ENCODE measurements at places on chromosomes 4 and X.

GRCh38 chr4:70715097-70715496, 6.7 kb upstream of the RUFY3 start:
- DNase-seq = peak; percentile 37

GRCh38 chr4:79979785-79980437, 93.1 kb downstream of the ANTXR2 start:
- DNase-seq = no peak

GRCh38 chr4:82381661-82382296, 8.0 kb upstream of the HNRNPD start:
- peak; percentile 15 for DNase-seq

DNA sequence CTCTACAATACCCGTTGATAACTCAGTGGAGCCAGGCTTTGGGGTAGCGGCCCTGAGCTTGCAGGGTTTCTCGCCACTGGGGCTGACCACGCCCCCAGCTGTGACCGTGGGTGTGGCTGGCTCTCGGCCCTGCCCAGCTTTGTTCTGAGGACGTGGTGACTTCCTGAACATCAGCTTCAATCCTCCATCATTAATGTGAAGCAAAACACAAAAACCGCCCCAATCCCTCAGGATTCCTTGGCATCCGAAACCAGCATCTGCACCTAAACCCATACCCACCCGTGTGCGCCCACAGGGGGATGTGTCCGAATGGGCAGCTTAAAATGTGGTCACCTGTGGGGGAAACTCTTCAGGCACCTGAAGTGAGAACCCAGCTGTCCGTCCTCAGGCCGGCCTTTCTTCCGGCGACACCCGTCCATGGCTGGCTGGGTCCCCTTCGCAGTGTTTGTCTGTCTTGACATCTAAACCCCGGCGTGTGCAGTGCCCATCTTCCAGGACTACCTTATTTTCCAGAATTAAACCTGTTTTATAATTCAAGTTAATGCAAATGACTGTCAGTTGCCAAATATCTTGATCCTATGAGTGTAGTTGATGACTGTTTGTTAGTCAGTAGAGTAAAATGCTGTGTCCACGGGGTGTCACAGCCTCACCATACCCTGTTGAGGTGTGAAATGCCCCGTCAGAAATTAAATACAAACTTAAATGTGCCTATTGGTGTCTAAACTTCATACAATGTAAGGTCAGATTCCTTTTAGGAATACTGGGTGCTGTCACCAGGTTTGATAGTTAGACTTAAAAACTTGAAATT, 27.3 kb downstream of the NELFA start:
- no peak for DNase-seq

GRCh38 chr4:7083597-7084563, 16.0 kb upstream of the GRPEL1 start:
- DNase-seq = no peak

DNA sequence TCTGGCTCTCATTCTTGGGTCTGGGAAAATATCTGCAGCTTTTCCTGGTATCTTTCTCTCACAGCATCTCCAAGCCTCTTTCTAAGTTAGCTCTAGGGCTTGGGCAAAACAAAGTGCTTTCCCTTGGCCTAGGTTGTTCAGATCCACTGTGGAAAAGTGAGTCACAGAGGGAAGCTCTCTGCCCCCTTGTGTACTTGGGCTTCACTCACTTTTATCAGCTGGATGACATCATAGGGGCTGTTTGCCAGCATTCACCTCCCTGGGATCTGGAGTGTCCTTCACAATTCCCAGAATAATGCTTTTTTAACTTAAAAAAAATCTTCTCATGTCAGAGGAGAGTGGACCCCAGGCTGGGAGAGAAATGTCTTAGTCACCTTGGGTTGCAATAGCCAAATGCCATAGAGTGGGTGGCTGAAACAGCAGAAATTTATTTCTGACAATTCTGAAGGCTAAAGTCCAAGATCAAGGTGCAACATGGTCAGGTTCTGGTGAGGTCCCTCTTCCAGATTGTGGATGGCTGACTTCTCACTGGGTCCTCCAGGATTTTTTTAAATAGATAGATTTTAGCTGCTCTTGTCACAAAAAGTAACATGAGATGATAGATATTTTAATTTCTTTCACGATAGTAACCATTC, 247.8 kb downstream of the SH2D1A start:
- no peak for DNase-seq

GRCh38 chr4:1565598-1566295, 118.4 kb downstream of the FAM53A start:
- no peak for DNase-seq

GRCh38 chrX:111283446-111283845, 13.2 kb upstream of the CAPN6 start:
- no peak for DNase-seq

- DNase-seq = no peak
These were observed 134.0 kb downstream of the HTR2C start for GRCh38 chrX:114717921-114718320.

GRCh38 chr4:125322366-125322730, 7.6 kb downstream of the FAT4 start:
- no peak for DNase-seq

- DNase-seq = peak; percentile 20
These were observed 69.3 kb upstream of the HMX1 start for GRCh38 chr4:8940792-8941491.

DNA sequence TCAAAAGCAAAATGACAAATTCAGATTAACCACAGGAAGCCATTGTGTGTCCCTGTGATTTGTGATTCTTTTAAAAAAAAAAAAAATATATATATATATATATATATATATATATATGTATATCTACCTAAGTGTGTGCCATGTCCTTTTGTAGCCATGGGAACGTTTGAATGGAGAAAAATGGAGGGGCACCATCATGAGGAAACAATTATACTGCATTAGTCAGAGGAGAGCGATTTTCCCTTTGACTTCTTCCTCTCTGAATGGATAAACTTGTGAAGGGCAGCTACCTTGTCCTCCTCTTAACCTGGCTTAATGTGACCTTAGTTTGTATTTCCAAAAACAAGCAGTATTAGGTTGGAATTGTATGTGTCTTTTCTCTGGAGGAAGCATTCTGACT, 23.3 kb upstream of the CBLL2 start:
- no peak for DNase-seq

DNA sequence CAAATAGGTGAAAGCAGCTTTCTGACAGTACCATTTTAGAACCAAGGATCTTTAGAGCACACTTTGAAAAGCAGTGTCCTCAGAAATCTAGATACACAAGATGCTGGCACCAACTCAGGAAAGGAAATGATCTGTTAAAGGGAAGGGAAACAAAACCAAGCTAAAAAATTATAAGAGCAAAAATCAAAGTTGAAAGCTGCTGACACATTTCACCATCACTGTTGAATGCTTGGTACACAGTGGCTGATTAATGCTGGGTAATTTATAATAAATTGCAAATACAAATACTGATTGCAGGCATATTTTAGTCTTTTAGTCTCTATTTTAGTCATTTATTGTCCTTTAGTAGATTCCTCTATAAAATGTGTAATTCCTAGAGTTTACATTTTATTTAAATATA, 1540.1 kb upstream of the PCDH10 start:
- no peak for DNase-seq

- DNase-seq = no peak
These were observed 308.6 kb downstream of the FAM47B start for GRCh38 chrX:35251226-35251625.

DNA sequence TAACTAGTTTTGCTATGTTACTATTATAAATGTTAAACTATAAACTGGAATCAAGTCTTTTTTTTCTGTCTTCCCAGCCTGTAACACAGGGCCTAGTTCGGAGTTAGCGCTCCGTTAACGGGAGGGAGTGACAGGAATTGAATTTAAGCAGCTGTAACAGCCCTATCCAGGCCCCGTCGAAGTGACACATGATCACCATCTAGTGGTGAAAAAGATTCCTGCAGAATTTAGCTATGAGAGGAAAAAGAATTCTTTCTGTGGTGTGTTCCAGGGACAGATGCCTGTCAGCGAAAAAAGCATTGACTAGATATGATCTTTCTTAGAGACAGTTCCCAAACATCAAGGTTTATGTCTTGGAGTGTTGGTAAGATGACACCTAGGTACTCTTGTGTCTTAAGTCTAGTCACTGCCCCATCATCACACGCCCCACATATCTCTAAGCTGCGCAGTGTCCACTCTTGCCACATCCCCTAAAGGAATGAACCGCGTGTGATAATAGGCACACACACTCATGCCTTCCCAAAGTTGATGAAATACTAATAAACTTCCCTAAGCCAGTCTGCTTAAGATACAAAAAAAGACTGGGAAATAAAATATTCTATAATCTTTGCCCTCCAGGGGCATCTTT, 2.1 kb downstream of the GAB3 start:
- peak; percentile 62 for DNase-seq

DNA sequence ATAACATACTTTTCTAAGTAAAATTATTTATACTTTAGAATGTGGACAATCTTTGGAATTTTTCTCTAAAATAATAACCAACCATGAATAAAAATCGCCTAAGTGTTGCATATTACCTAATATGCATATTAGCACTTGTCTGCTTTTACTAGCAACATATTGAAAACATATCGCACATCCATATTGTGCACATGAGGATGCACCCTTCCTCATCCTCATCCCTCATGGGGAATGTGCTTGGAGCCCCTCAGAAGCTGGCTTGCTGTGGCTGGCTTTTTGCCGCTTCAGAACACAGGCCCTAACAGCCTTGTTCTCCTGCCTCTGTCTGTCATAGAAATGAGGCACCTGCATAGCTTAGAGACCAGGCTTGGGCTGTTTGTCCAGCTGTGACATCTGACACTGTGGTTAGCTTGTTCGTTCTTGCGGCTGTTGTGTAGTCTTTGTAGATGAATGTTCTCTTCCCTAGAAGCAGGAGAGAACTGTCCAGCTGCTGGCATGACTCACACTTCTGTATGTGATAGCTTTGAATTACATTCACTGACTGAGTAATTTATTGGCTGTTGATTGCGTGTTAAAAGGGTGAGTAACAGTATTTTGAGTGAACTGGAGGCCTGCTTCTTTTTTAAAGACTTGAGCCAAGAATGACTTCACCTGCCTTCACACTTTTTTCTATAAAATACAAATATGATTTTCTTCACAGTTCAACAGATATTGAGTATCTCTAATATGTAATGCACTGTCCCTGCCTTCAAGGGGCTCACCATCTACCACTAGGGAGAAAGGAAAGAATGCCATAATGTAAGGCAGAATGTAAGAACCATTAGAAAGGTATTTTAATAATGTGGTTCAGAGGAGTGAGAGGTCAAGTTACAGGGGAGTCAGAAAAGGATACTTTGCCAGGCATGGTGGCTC, 81.9 kb downstream of the HMGB2 start:
- peak; percentile 48 for DNase-seq

GRCh38 chrX:27251369-27251768, 211.8 kb downstream of the PPP4R3C start:
- no peak for DNase-seq

- no peak for DNase-seq
These were observed 27.3 kb downstream of the DDX60 start for GRCh38 chr4:168291242-168291641.

DNA sequence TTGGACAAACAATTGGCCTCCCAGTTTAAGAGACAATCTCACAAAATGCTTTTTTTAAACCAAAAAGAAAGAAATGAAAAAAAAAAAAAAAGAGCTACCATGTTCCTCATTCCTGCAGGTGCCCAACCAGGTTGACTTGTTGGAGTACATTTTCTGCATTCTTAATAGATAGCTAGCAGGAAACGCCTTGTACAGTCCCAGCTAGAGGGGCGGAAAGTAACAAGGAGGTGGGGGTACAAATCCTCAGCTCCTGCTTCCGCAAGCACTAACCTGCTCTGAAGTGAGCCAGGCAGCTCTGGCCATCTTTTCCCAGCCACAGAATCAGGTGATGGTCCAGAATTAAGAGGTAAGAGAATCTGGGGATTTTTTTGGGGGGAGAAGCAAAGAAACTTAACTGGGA, at the start of gene VGLL1:
Gene VGLL1, plus strand, starts transcription at position 265 of the 400 bp plus-strand sequence. CDS start 3,806 bp downstream, outside the sequence.
- no peak for DNase-seq

DNA sequence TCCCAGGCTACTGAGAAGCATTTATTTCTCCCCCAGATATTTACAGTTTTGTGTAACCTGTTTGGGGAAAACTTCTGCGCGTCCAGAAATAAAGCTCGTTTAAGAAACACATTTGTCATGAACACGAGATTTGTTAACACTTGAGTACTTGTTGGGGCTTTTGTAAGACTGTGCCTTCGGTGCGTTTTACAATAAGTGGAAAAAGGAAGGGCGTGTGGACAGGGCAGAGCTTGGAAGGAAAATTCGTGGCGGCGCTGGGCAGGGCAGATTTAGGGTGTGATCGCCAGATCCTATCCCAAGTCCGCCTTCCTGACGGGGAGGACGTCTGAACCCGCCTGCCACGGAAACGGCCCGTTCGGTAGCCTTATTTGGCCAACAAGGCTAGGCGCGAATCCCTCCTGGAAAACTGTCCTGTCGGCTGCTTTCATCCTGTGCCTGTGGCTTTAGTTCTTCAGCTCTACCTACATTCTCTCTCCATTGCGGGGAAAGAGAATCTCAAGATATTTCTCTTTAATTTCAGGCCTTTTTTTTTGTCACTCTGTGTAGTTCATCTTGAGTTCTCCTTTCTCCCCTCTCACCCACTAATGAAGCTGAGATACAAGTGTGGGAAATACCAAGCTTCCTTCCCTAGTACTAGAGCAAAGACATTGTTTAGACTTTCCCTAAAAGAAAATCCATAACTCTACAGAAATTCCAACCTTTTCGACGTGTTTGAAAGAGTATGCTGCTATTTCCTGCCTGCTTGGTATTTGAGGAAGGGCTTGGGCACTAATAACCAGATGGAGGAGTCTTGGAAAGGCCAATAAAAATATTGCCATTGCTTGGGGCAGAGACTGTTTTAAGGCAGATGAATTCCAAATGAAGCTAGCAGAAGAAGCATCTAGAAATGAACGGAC, 982 bp downstream of the PDLIM5 start:
- DNase-seq = peak; percentile 18

DNA sequence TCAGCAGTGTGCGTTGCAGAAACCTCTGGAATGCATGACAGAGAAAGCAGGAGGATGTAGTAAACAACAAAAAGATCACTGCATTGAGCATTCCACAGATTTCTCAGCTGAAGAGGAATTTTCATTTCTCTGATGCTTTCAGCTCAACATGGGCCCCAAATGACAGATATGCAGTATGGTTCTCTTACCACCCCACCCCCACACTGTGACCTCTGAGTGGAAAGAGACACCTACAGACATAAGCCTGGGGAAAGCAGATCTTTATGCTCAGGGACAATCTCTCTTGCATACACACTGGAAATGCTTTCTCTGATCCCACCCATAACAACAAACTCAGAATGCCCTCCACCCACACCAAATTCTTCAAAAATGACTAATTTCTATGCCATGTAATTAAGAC, 983.7 kb upstream of the LCORL start:
- no peak for DNase-seq

GRCh38 chr4:113945906-113946305, 33.5 kb downstream of the ARSJ start:
- DNase-seq = no peak

GRCh38 chr4:30718021-30718542, 2.1 kb upstream of the PCDH7 start:
- DNase-seq = no peak

GRCh38 chr4:168367065-168367464, 48.5 kb upstream of the DDX60 start:
- DNase-seq = no peak

- no peak for DNase-seq
These were observed 55.1 kb downstream of the PDLIM5 start for GRCh38 chr4:94506822-94507221.

GRCh38 chr4:129410115-129410514, 314.2 kb downstream of the C4orf33 start:
- DNase-seq = no peak

- DNase-seq = no peak
These were observed 480.7 kb downstream of the INPP4B start for GRCh38 chr4:142365391-142365790.

GRCh38 chr4:166309286-166309685, 436.2 kb downstream of the TLL1 start:
- no peak for DNase-seq

GRCh38 chr4:20627866-20628265, 72.4 kb upstream of the PACRGL start:
- no peak for DNase-seq

All from activated naive CD4-positive, alpha-beta T cell treated with anti-CD3 and anti-CD28 coated beads for 36 hours (primary cell).